ENCODE measurements at places on chromosomes 7 and 10. TPM values are rescaled to one million over a fixed set of nuclear protein-coding genes. Genes with fewer than 3 reads are reported as not detected.

GRCh38 chr10:55653531-55653930, 707.5 kb downstream of the ZWINT start:
- no peak overlapping the region for H3K4me3 ChIP-seq
- DNase-seq: no peak
- no peak overlapping the region for H3K27ac ChIP-seq
- no peaks in the 10 kb centered on the region for H3K27me3 ChIP-seq

- H3K27me3 ChIP-seq: no peaks in the 10 kb centered on the region
- no peak overlapping the region for H3K4me3 ChIP-seq
- H3K36me3 ChIP-seq: peaks cover 67% of the 10 kb centered on the region
- no peaks in the 10 kb centered on the region for H3K4me1 ChIP-seq
- no peak for DNase-seq
Observed at GRCh38 chr7:143304938-143305337, 11.0 kb upstream of the CLCN1 start.

DNA sequence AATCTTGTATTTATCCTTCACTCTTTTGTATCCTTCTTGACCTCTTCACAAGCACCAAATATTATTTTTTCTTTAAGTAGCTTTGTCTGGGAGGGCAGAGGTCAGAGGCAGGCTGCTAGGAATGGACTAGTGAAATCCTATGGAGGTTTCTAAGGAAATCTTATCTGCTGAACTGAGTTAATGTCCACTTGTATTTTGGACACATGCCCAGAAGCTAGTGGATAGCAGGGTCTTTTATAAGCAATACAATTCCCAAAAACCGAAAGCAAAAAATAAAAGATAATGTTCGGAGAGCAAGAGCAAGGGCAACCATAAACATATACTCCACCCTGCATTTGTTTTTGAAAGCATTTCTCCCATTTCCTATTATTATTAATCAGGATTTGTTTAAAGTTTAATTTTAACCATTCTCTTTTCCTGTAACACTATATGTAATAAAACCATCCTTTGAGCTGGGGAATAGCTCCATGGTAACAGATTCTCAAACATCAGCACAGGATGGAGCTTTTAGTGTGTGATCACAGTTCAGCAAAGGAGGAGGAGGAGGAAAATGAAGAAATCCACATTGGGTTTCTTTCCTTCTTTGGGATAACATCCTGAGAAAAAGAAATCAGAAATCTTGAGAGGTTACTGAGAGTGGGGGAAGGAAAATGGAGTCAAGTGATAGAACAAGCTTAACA, 328.2 kb upstream of the LRRN3 start:
- no peak for DNase-seq
- H3K27me3 ChIP-seq: no peaks in the 10 kb centered on the region
- no peak overlapping the region for H3K4me3 ChIP-seq
- H3K4me1 ChIP-seq: peaks cover 10% of the 10 kb centered on the region
- no peaks in the 10 kb centered on the region for H3K36me3 ChIP-seq

DNA sequence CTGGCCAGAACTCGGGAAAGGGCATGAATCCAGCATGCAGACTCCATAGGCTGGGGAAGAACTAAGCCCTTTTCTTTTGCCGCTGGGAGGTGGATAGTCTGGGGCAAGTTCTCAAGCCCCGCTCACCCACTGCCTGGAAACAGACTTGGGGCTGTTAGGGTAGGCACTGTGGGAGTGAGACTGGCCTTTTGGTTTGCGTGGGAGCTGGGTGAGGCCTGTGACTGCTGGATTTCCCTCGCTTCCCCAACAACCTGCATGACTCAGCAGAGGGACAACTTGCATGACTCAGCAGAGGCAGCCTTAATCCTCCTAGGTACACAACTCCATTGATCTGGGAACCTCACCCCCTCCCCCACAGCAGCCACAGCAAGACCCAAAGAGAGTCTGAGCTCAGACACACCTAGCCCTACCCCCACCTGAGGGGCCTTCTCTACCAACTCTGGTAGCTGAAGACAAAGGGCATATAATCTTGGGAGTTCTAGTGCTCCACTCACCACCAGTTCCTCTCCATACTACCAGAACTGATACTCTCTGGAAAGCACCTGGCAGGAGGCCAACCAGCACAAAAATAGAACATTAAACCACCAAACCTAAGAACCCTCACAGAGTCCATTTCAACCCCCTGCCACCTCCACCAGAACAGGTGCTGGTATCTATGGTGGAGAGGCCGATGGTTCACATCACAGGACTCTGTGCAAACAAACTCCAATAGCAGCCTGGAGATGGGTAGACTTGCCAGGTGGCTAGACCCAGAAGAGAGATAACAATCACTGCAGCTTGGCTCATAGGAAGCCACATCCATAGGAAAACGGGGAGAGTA, 81.4 kb upstream of the LAMB4 start:
- no peaks in the 10 kb centered on the region for H3K4me1 ChIP-seq
- peak; percentile 32 for DNase-seq
- H3K4me3 ChIP-seq: no peak overlapping the region
- H3K27ac ChIP-seq: no peak overlapping the region

- no peak for DNase-seq
- H3K4me1 ChIP-seq: peaks cover 29% of the 10 kb centered on the region
- no peaks in the 10 kb centered on the region for H3K36me3 ChIP-seq
- no peak overlapping the region for H3K4me3 ChIP-seq
- H3K27me3 ChIP-seq: no peaks in the 10 kb centered on the region
Observed at GRCh38 chr7:111053035-111053434, 37.9 kb upstream of the LRRN3 start.

DNA sequence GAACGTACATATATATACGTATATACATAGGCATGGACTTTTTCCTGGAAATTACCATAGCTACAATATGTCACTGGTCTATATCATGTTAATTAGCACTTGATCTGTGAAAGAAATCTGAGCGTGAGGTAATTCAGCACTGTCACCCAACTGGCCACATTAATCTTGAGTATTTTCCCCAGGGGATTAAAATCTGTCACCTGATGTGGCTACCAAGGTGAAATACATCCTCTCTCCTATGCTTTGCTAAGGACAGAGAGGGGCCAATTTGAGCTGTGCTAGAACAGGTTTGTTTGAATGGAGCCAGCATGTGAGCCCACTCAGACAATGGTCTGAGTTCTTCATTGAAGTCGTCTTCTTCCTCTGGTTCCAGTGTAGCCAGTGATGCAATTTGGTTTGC, 33.3 kb downstream of the CYCS start:
- DNase-seq: no peak
- no peaks in the 10 kb centered on the region for H3K27me3 ChIP-seq
- H3K36me3 ChIP-seq: no peaks in the 10 kb centered on the region
- H3K4me3 ChIP-seq: no peak overlapping the region

DNA sequence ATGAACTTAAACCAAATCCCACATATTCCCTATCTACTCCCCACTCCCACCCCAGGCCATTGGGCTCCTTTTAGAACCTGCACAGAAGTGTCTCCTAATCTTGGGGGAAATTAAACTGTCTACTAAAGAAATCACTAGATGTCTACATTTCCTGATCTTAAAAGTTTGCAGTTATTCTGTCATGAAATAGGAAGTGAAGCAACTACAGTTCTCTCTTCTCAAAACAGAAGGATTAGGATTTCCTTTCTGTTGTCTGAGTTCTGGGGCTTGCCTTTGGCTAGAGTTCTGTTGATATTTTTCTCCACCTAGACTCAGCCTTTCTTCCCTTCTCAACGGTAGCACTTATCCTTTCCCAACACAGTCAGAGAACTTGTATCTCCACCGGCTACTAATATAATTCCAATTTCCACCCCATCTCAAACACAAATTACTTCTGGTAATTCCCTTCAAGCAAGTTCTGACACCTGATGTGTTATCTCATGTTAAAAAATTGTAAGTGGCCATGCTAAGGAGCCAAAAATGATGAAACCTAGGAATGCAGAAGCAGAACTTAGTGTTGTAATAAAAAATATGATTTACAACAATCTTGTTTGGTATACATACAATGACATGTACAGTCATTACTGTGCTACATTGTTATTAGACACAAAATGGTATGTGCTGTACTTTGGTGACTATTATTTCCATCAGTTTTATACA, 12.1 kb downstream of the OR9A4 start:
- H3K27me3 ChIP-seq: no peaks in the 10 kb centered on the region
- no peaks in the 10 kb centered on the region for H3K4me1 ChIP-seq
- no peaks in the 10 kb centered on the region for H3K36me3 ChIP-seq
- H3K4me3 ChIP-seq: no peak overlapping the region
- no peak for DNase-seq

- DNase-seq: no peak
- no peaks in the 10 kb centered on the region for H3K36me3 ChIP-seq
- peaks cover 15% of the 10 kb centered on the region for H3K4me1 ChIP-seq
- H3K27ac ChIP-seq: no peak overlapping the region
- 0 out of 2 replicates have a peak, but pooled peaks cover 6% of the 10 kb centered on the region for H3K27me3 ChIP-seq
Observed at GRCh38 chr10:102421507-102421756, 796 bp downstream of the FBXL15 start.

DNA sequence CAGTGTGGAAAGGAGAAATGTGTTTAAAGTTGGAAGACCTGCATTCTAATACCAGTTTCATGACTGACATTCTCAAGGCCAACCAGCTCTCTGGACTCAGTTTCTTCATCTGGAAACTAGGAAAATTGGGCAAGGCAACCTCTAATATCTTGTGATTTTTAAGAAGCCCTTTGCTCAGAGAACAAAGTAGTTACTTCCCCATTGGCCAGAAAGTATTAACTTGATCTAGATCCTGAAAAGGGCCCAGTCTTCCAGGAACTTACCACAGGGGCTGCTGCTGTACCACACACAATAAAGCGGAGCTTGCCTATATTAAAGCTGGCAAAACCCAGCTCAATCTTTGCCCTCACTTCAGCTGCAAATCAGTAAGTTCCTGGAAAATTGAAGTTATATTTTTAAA, 155.6 kb upstream of the ADO start:
- peaks cover 3% of the 10 kb centered on the region for H3K4me1 ChIP-seq
- H3K4me3 ChIP-seq: no peak overlapping the region
- DNase-seq: no peak
- H3K27me3 ChIP-seq: no peaks in the 10 kb centered on the region
- H3K36me3 ChIP-seq: no peaks in the 10 kb centered on the region

- no peak overlapping the region for H3K4me3 ChIP-seq
- no peaks in the 10 kb centered on the region for H3K36me3 ChIP-seq
- no peaks in the 10 kb centered on the region for H3K4me1 ChIP-seq
- H3K27me3 ChIP-seq: no peaks in the 10 kb centered on the region
- DNase-seq: no peak
Observed at GRCh38 chr7:103432712-103433111, 13.3 kb downstream of the SLC26A5 start.

GRCh38 chr7:134992626-134993179, 6.4 kb downstream of the AGBL3 start:
- no peak overlapping the region for H3K4me3 ChIP-seq
- H3K27me3 ChIP-seq: no peaks in the 10 kb centered on the region
- DNase-seq: no peak
- H3K36me3 ChIP-seq: peaks cover 11% of the 10 kb centered on the region

DNA sequence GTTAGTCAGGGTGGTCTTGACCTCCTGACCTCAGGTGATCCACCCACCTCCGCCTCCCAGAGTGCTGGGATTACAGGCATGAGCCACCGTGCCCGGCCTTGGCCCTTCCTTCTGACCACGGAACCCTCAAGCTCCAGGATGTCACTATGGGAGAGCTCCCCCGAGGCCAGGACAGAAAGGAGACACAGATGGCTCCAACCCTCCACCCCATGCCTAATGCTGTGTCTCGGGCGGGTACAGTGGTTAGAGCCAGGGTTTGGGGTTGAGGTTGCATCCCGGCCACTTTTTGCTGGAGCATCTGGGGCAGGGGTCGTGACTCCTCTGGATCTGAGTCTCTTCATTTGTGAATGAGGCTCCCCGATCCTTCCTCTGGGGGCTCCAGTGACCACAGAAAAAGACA, 8.1 kb downstream of the MYL10 start:
- H3K27ac ChIP-seq: no peak overlapping the region
- H3K4me3 ChIP-seq: no peak overlapping the region
- no peak for DNase-seq
- H3K4me1 ChIP-seq: peaks cover 11% of the 10 kb centered on the region
- no peaks in the 10 kb centered on the region for H3K36me3 ChIP-seq

DNA sequence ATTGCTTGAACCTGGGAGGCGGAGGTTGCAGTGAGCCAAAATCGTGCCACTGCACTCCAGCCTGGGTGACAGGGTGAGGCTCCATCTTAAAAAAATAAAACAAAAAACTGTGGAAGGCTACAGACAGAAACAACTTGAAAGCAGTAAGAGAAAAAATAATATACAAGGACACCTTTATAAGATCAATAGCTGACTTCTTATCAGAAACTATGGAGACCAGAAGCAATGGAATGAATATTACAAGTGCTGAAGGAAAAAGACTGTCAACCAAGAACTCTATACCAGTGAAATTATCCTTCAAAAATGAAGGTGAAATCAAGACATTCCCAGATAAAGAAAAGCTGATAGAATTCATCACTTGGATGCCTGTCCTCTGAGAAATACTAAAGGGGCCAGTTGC, 49.0 kb downstream of the RBAK start:
- H3K27me3 ChIP-seq: no peaks in the 10 kb centered on the region
- no peaks in the 10 kb centered on the region for H3K4me1 ChIP-seq
- no peak overlapping the region for H3K4me3 ChIP-seq
- no peak for DNase-seq

DNA sequence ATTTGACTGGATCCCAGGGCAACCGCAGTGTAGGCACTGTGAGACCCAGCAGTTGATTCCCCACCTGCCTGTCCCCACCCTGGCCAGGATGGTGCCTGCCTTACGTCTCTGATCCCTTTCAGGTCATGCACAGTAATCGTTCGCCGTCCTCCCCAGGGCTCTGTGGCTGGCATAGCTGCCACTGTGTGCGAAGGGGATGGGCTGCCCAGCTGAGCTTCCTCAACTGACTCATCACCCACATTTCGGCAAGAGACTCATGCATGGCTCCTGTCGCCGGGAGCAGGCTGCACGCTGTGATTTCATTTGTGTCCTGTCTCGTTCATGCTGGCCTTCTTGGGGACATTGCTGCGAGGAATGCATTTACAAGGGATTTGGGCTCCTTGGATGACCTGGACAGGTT, 252.4 kb downstream of the KLF6 start:
- no peak overlapping the region for H3K27ac ChIP-seq
- H3K4me3 ChIP-seq: no peak overlapping the region
- no peaks in the 10 kb centered on the region for H3K36me3 ChIP-seq
- DNase-seq: no peak
- H3K27me3 ChIP-seq: no peaks in the 10 kb centered on the region

DNA sequence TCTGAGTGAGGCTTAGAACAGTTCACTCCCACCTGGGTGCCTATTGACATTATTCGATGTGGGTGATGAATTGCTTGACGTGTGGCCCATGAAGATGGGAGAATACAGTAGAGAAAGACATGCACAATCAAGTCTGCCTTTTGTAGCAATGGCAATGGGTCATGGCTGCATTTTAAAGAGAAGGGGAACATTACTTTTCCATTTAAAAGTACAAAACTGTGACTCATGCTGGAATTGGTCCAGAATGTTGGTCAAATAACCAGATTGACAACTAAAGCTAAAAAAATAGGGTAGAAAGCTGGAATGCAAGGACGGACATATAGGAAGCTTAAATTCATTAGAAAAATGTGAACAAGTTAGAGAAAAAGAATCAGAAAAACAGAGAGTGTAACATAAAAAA, 104.1 kb upstream of the SLC25A13 start:
- DNase-seq: no peak

GRCh38 chr10:26863351-26864076, 2.8 kb upstream of the ABI1 start:
- no peak for DNase-seq
- H3K27me3 ChIP-seq: no peaks in the 10 kb centered on the region
- no peak overlapping the region for H3K27ac ChIP-seq

Gene C1GALT1
- 261 TPM for total RNA-seq

Gene BHLHA15
- total RNA-seq: 8.3 TPM

Gene GPR26
- total RNA-seq: 0.07 TPM

Gene NPSR1
- total RNA-seq: not detected

Gene HOGA1
- total RNA-seq: not detected

Gene PIP
- not detected for total RNA-seq

Gene MACROH2A2
- total RNA-seq: 17.6 TPM

Gene PTPN20
- total RNA-seq: not detected

Gene OR2A2
- total RNA-seq: not detected

Gene SLC16A12
- total RNA-seq: 2.0 TPM
